ENCODE measurements at places on chromosomes 3 and 15. TPM values are rescaled to one million over a fixed set of nuclear protein-coding genes. Genes with fewer than 3 reads are reported as not detected.

DNA sequence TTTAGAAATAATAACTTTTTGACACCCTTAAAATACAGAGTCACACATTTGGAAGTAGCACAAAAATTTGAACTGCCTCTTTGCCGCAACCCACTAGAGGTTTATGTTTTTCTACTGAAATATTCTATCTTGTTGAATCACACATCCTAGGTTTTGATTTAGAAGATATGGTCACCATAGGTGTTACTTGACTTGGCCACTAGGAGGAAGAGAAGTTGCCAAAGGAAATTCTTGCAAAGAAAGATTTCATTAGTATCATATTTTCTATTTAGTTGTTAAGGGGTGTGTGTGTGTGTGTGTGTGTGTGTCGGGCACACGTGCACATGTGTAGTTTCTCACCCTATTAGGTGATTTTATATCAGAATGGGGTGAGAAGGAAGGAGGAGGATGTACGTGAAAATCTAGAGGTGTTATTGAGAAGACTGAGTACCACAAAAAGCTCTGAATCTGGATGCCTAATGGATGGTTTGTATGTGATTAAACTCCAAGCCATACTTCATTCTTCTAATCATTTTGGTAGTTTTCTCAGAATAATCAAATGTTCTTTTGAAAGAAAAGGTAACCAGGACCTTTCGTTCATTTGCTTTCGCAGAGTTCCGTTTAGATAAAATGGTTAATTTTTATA lies 31.5 kb downstream of the ZFAND6 start:
- no peak for DNase-seq

GRCh38 chr15:28140062-28140461 lies 40.9 kb upstream of the OCA2 start:
- DNase-seq: no peak

NOP10 gene
- total RNA-seq: 146 TPM

ZCWPW2 gene
- 3.1 TPM for total RNA-seq

Data from left ventricle myocardium superior (tissue), 1 donor.